ENCODE measurements at places on chromosomes 5 and 9.

DNA sequence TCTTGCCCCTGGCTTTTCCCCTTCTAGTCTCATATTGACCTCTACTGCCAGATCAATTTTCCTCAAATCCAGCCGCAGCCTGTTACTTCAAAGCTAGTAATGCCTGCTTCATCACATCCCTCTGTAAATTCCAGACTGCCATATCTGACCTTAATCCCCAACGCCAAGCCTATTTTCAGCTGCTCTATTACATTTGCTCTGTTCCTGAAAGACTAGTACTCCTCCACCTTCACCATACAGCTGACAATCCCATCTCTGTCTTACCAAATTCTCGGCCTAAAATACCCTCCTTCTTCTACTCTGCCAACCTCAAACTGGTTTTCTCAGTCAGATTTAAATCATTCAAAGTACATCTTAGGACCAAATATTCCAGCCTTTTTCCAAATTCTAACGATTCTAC is 420.2 kb downstream of the RAB3C start:
- no peak for DNase-seq

- DNase-seq, result no peak
Measured at GRCh38 chr5:124528838-124529237, 217.6 kb downstream of the ZNF608 start.

DNA sequence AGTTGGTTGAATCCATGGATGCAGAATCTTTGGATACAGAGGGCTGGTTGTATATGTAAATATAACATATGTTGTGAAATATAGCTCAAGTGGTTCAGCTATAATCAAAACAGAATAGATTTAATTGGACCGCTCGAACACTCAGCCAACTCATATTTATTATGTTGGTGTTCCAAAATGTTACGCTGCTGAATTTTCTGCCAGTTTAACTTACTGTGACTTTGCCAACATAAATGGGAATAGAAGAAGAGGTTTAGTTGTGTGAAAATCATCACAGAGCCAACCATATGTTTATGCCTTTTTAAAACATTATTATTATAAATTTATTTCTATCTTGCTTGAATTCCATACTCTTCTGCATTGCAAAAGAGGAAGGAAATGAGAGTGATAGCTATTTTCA is 178.2 kb upstream of the FBXL7 start:
- DNase-seq, result no peak

- no peak for DNase-seq
Measured at GRCh38 chr9:78015241-78015640, 16.4 kb downstream of the GNAQ start.

GRCh38 chr5:68285851-68286611 is 70.5 kb downstream of the PIK3R1 start:
- no peak for DNase-seq

DNA sequence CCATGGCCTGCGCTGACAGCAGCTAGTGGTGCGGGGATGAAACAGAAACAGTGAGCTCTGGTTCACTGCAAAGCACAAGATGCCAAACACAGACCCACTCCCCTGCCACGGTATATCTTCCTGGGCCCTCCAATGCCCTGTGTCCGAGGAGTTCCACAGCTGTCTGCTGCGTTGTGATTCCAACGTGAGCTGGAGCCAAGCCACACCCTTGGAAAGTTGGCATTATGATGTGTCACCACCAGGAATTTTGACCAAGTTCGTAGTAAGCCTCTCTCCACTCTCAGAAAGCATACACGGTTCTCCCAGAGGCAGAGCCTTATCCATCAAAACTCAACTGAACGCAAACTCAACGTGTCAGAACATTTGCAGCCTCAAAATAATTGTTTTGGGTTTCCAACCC is 55.6 kb downstream of the MACROH2A1 start:
- no peak for DNase-seq

- DNase-seq, result no peak
Measured at GRCh38 chr9:75894566-75894965, 4.1 kb downstream of the PCSK5 start.

GRCh38 chr5:76224898-76225297 is 141.7 kb downstream of the SV2C start:
- DNase-seq, result no peak
